Fibroblast of skin of abdomen (primary cell): ENCODE measurements at places on chromosomes 16 and 17.

GRCh38 chr16:62642677-62643076 is 606.4 kb upstream of the CDH8 start:
- no peak for DNase-seq

DNA sequence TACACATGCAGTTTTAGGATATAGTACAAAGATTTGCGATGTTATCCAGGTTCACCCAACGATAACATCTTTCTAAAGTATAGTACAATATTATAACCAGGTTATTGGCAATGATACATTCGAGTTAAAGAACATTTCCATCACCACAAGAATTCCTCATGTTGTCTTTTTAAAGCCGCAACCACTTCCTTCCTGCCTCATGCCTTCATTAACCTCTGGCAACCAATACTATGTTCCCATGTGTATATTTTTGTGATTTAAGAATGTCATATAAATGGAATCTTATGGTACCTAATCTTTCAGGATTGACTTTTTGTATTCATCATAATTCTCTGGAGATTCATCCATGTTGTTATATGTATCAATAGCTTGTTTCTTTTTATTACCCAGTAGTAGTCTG is 1183.2 kb downstream of the CDH11 start:
- peak; percentile 72 for DNase-seq

- no peak for DNase-seq
These were observed 32.9 kb downstream of the PCTP start for GRCh38 chr17:55783684-55784245.

- no peak for DNase-seq
These were observed 11.8 kb downstream of the PEMT start for GRCh38 chr17:17579691-17580090.

GRCh38 chr16:56780646-56781045 is 50.7 kb downstream of the NUP93 start:
- no peak for DNase-seq

GRCh38 chr16:77931058-77931457 is 91.3 kb upstream of the CLEC3A start:
- DNase-seq = no peak

GRCh38 chr17:19978209-19978802 is 678 bp upstream of the AKAP10 start:
- peak; percentile 2 for DNase-seq

- peak; percentile 54 for DNase-seq
These were observed 12.6 kb upstream of the POLR3E start for GRCh38 chr16:22284637-22285036.

- DNase-seq = no peak
These were observed 47.8 kb downstream of the PDPK1 start for GRCh38 chr16:2585651-2586081.
